ENCODE measurements at places on chromosomes 6 and 20.
A peak's percentile ranks its signal among the peaks of the same experiment; 100 is the strongest.

- no peak for DNase-seq
Observed at GRCh38 chr6:10413850-10414738, 780 bp downstream of the TFAP2A start.

GRCh38 chr6:32488083-32488482, 42.0 kb downstream of the HLA-DRB5 start:
- DNase-seq, result no peak

DNA sequence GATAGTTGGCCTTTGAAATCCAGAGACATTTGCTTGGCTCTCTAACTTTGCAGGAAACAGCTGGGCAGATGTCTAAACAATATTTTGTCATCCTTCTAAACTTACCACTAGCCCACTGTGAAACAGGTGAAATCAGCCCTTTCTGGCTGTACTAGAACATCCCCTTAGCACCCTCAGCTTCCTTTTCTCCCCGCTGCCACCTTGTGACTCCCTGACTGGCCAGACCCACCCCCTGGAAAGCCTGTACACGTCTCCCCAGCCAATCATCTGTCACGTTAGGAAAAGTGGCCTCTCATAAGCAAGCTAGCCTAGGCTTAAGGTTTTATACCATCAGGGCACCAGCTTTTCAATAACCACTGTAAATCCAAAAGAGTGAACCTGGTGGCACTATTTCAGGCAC, 88.6 kb upstream of the E2F3 start:
- DNase-seq, result no peak

DNA sequence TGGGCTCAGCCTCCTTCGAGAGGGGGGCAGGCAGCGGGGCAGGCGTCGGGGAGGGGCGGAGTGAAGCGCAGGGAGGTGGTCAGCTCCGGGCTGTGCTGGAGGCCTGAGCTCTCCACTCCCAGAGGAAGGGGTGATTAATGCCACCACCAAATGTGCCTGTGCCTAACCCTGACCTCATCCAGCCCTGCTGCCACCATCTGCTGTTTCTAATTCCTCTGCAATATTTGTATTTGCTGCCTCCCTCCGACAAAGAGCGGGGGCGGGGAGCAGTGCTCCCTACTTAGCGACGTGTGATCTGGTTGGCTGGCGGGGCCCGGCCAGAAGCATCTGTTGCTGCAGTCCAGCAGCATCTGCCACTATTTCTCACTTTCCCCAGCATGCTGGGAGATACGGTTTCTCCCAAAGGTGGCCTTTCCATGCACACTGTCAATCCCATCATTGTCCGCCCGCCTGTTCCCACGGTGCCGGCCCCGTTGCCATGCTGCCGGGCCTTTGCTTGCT, 47.0 kb downstream of the DLL1 start:
- no peak for DNase-seq

DNA sequence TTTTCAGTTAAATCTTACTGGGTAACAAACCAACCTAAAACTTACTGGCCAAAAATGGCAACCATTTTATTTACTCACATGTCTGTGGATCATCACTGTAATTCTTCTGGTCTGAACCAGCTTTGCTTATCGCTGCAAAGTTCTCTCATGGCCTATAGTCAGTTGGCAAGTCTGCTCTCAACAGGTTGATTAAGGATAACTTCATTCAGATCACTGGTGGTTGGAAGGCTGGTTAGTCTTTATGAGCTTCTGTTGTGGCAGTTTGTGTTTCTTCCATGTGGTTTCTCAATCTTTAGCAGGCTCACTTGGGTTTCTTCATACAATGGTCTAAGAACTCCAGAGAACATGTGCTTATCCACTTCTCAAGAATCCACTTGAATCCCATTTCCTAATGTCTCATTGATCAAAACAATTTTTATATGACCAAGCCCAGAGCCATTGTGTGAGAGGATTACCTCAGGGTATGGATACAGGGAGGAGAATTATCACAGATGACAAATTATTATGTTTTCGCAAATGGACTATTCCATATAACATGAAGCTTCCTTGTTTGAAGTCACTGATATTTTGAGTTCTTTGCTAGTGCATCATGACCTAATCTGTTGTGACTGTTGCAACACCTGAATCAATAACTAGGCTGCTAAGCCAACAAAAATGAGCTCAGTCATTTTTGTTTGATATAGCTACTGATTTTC, 155.4 kb upstream of the BMP2 start:
- peak; percentile 75 for DNase-seq

GRCh38 chr6:111952274-111952673, 79.0 kb upstream of the FYN start:
- DNase-seq, result no peak

DNA sequence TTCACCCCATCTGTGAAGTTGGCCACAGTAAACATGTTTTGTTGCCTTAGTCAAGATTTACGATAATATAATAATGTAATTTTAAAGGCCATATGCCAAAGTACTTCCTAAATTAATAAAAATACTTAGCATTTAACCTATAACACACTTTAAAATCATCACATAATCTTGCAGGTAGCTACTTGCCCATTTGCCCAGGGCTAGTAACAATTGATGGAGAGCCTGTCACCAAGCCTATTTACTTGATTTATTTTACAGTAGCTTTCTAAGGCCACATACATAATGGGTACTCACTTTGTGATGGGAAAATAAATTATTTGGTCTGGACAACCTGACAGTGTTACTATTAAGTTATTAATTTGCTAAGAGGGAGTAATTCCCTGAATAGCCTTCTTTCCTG, 14.5 kb downstream of the BTBD9 start:
- DNase-seq, result no peak

GRCh38 chr20:50029697-50030461, 47.1 kb downstream of the SNAI1 start:
- DNase-seq, result no peak

Measured in SK-N-MC (cell line).